ENCODE measurements at places on chromosomes 7 and 10. TPM values are rescaled to one million over a fixed set of nuclear protein-coding genes. Genes with fewer than 3 reads are reported as not detected.

- DNase-seq, result no peak
Measured at GRCh38 chr7:27031289-27032172, 64.3 kb downstream of the HOXA1 start.

Gene NPY4R2
- not detected for total RNA-seq

DNA sequence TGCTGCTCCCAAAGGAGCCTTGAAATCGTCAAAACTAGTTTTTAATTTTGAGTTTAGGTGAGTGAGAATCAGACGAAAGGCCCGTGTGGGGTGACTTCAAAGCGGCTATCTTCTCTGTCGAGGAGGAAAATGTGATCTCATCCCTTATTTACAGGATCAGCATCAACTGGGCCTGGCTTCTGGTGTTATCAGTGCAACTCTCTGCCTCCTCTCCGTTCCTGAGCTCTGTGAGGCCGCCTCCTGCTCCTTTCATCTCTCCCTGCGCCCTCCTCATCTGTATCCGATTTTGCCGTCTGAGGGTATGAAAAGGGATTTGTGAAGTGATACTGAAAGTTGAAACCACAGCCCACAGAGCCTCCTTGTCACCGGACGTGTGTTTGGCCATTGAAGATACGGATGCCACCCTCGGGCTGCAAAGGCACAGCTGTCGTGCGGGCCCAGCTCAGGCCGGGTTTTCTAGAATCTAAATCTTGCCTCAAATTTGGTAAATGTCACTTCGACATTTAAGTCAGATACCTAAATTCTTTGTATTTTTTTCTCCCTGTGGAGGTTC is 408.7 kb upstream of the ADARB2 start:
- DNase-seq, result no peak

DNA sequence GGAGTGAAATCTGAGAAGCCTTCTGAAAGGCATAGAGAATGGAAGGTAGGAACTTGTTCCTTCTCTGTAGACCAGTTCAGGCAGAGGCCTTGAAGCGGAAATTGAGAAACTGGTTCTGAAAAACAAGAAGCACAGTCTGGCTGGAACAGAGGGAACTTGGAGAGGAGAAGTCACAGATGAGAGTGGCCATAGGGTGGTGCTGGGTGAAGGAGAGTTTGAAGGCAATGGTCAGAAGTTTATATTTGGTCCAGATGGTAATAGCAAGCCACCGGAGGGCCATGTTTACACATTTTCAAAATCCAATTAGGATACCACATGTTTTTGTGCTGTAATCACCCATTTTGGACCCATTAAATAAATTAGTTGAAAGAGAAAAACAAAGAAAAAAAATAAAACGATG is 692.5 kb downstream of the INHBA start:
- DNase-seq, result no peak

GRCh38 chr7:28405662-28406061 is 6.7 kb upstream of the CREB5 start:
- DNase-seq, result peak; percentile 46

Gene SHH
- not detected for total RNA-seq

DNA sequence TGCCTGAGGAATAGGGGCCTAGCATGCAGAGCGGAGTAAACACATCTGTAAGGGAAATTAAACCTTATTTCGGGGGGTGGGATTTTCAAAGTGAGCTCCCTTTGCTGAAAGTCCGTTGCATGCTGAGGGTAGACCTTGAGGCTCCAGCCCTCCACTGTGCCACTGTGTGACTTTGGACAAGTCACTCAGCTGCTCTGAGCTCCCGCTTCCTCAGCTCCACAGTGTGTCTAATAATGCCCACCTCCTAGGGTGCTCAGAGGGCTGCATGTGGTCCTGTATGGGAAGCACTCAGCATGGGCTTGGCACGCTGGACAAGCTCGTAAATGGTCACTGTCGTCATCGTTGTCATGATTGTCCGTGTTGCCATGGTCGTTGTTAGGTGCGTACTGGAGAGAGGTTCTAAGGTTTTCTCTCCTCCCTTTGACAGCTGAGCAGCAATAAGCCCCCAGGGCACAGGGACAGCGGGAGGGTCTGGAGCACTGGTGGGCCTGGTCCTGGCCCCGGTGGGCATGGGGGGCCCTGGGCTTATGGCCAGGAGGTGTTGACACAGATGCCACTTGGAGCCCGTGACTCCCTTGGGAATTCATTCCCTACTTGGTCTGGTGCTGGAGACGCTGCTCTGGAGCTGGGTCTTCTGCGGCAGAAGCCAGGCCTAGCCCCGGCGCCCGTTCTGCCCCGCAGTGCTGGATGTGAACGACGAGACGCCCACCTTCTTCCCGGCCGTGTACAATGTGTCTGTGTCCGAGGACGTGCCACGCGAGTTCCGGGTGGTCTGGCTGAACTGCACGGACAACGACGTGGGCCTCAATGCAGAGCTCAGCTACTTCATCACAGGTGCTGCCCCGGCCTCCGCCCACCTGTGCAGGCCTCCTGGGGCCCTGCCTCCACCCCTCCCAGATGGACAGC is 13.1 kb downstream of the C10orf105 start:
- DNase-seq, result no peak

DNA sequence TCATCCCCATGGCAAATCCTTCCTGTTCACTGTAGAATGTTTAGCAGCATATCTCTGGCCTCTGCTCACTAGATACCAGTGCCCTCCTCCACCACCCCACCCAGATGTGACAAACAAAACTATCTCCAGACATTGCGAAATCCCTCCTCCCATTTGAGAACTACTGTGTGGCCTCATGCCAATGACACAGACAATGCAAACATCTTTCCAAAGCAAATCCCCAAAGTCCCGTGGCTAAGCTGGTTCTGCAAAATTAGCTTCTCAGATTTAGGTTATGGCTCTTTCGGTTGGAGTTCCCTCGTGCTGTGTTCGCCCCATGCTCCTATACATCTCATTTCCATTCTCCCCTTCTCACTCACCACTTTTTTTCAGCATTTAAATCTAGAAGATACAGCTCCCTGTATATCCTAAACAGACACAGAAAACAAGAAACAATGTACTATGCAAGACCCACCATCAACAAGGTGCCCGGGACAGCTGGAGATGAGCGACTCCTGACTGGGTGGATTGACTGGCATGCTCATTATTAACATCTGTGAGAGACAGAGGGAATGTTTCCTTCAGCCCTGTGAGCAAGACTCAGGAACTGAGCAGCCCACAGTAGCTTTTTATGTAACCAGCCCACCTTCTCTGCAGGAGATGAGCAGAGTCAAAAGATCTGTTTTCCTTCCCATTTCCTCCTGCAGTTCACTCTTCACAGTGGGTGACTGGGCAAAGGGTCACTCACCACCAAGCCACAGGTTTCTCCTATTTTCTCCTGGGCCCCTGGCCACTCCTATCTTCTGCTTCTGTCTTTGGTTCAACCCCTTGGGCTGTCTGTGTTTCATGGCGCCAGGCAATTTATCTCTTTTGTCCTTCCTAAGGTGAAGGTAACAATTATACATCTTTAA is 225.7 kb upstream of the AOAH start:
- no peak for DNase-seq

GRCh38 chr7:29970158-29970557 is 19.4 kb downstream of the SCRN1 start:
- no peak for DNase-seq

- DNase-seq, result no peak
Measured at GRCh38 chr10:8060010-8060703, 5.7 kb downstream of the GATA3 start.

GRCh38 chr10:79400146-79401004 is 45.0 kb downstream of the ZCCHC24 start:
- DNase-seq, result no peak

Gene SUFU
- total RNA-seq, result 7.6 TPM

Gene DYNC1I1
- total RNA-seq, result 35.6 TPM

GRCh38 chr7:150860978-150861295 is 8.6 kb downstream of the AOC1 start:
- no peak for DNase-seq
